NCI-H524 (cell line): ENCODE measurements at places on chromosomes 2 and 18.

DNA sequence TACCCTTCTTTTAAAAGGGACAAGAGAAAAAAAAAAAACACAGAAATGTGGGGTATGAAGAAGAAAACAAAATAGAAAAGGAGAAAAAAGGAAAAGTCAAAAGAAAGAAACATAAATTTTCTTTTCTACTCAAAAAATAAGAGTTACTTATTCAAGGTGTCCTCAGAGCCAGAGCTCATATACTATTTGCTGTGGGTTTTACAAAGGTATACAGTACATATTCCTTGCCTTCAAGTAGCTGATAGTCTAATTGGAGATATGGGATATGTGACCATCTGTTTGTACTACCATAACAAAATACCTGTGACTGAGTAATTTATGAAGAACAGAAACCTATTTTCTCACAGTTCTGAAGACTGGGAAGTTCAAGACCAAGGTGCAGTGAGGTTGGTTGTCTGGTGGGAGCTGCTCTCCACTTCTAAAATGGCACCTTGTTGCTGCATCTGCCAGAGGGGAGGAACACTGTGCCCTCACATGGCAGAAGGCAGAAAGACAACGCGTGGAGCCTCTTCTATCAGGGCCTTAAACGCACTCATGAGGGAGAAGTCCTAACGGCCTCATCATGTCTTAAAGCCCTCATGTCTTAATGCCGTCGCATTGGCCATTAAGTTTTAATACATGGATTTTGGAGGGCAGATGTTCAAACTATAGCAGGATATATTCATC is 33.9 kb downstream of the NBAS start:
- no peak for DNase-seq

- DNase-seq: peak; percentile 41
Measured at GRCh38 chr2:198316852-198317396, 512.5 kb downstream of the PLCL1 start.

- no peak for DNase-seq
Measured at GRCh38 chr2:1422131-1422530, 8.9 kb downstream of the TPO start.

GRCh38 chr18:13366962-13367892 is 148.7 kb downstream of the LDLRAD4 start:
- DNase-seq: no peak

GRCh38 chr18:59308248-59308937 is 10.1 kb downstream of the CPLX4 start:
- peak; percentile 38 for DNase-seq

DNA sequence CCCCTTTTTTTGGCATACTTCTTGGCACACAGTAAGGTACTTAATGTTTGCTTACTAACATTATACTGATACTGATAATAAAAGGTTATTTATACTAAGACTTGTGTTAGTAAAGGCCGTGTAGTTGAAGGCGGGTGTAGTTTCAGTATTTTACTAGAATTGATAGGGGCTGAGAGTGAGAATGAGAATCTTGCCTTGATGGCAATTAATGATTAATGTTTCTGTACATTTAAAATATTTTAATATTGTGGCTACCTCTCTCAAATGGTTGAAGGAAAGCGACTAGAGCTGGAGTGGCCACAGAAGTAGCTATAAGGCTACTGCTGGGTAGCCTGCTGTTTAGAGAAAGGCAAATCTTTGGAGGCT is 29.3 kb downstream of the PELI1 start:
- no peak for DNase-seq
